Glutamatergic neuron (in vitro differentiated cells): ENCODE measurements at places on chromosomes 2 and 18.

DNA sequence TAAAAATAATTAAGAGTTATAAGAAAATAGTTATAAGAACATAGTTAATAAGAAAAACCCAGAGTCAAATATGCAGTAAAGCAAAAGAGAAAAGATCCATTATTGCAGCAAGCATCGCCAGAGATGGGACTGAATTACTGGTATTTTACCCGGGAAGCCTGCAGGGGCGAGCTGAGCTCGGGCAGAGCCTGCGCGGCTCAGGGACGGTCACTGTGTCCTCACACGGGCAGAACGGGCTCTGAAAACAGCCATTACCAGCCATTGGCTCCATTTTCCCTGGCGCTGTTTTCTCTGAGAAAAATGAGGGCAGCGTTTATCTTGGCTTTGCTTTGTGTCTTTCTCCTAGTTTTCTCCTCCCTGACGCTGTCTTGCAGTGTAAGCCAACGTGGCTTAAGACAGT is 95.3 kb upstream of the ALKAL2 start:
- no peak for DNase-seq

DNA sequence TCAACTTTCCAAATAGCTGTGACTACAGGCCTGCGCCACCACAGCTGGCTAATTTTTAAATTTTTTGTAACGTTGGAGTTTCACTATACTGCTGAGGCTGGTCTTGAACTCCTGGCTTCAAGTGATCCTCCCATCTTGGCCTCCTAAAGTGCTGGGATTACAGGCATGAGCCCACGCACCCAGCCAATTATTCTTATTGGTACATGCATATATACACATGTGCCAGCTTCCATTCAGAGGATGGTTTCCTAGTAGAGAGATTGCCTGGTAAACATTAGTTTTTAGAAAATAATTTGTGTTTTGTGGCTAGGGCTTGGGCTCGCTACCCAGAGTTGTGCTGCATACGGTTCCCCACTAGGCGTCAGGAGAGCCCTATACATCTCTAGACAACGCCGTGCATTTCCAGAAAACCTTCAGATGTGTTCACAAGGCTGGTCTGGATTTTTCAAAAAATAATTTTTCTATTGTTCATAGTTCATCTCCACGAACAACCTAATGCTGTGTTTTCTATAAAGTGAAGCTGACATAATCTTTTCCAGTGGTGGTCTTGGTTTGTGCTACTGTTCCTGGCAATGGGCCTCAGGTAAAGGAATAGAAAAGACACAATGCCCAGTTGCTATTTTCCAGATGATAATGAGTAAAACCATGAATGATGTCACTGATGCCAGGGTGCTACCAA is 14.6 kb upstream of the AFG3L2 start:
- DNase-seq: peak; percentile 70

- DNase-seq: no peak
These were observed 69.0 kb downstream of the POLR1A start for GRCh38 chr2:86036669-86037138.

DNA sequence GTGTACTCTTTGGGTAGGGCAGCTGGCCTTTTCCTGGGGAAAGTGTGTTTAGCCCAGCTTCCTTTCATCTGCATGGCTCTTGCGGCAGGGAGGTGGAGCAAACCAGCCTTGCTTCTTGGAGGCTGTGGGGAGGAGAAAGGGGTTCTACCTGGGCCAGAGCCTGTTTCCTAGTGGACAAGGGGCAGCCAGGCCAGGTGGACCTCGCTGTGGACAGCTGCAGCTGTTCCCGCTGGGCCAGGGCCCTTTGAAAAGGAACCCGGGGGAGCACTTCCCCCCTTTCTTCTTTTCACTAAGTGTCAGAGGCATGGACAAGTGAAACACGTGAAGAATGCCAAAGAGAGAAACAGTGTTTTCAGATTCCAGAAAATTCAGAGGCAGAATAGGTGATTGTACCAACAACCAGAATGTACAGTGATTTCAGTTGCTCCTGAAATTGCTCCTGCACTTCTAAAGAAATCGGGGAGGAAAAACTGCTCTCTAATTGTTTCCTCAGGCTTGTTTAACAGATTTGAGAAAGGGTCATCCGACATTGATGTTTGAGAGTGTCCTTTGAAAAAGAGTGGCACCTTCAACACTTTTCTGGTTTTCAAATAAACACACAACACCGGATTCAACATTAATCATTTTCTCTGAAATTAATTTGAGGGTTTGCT is 3.9 kb downstream of the GLI2 start:
- no peak for DNase-seq

- no peak for DNase-seq
These were observed 316.8 kb downstream of the DCDC2C start for GRCh38 chr2:4020153-4020552.
